Right renal cortex interstitium (tissue), 3 donors: ENCODE measurements at places on chromosomes 2 and 18.

- no peak for DNase-seq
Measured at GRCh38 chr2:45649462-45649857, 2.0 kb upstream of the PRKCE start.

- no peak for DNase-seq
Measured at GRCh38 chr2:54417577-54417976, 38.5 kb upstream of the SPTBN1 start.

- no peak for DNase-seq
Measured at GRCh38 chr2:190674966-190675650, 26.2 kb downstream of the NAB1 start.

GRCh38 chr18:75377258-75377657, 50.2 kb downstream of the SMIM21 start:
- no peak for DNase-seq

- no peak for DNase-seq
Measured at GRCh38 chr2:100063459-100063953, 78.9 kb downstream of the AFF3 start.

DNA sequence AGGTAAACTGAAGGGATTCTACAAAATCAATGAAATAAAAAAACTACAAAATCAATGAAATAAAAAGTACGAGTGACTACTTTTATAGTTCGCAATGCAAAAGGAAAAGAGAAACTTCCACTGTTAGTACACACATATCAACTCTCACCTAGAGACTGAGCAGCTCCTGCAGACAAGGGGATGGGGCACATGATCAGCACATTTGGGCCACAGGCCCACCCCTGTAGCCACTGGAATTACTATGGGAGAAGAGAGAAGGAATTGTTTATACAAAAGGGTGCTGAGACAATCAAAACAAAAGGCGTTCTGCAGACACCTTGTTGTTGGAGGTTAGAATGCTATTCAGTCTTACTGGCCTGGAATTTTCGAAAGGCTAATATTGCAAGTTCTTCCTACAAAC, 34.7 kb upstream of the CD226 start:
- DNase-seq: no peak

GRCh38 chr2:4445821-4446220, 742.4 kb downstream of the DCDC2C start:
- DNase-seq: no peak

- DNase-seq: no peak
Measured at GRCh38 chr2:71071681-71072398, 3.4 kb downstream of the NAGK start.

DNA sequence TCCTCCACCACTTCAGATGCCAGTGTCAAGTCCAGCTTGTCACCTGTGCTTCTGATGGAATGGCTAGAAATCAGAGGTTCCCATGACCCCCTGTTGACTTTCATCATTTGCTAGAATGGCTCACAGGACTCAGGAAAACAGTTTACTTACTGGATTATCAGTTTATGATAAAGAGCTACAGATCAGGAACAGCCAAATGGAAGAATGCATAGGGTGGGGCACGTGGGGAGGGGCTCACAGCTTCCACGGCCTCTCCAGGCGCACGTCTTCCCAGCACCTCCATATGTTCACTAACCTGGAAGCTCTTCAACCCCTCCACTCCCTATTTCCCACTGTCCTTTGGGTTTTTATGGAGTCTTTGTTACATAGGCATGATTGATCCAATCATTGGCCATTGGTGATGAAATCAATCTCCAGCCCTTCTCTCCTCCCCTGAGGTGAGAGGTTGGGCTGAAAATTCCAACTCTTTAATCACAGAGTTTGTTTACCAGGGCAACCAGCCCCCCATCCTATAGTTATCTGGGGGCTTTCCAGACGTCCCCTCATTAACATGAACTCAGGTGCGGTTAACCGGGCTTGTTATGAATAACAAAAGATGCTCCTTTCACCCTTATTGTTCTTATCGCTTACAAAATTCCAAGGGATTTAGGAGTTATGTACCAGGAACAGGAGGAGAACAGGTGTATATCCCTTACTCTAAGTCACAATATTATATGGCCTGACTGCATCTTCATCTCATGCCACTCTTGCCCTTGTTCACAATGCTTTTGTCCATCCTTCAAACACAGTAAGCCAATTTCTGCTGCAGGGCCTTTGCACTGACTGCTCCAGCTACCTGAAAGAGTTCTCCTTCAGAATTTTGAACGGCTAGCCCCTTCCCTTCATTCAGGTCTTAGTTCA, 35.2 kb downstream of the ANXA4 start:
- no peak for DNase-seq

- no peak for DNase-seq
Measured at GRCh38 chr2:7037340-7038333, 120.4 kb downstream of the RNF144A start.

- no peak for DNase-seq
Measured at GRCh38 chr2:36594849-36595248, 3.1 kb downstream of the FEZ2 start.

GRCh38 chr2:101710471-101711318, 13.2 kb downstream of the MAP4K4 start:
- no peak for DNase-seq

DNA sequence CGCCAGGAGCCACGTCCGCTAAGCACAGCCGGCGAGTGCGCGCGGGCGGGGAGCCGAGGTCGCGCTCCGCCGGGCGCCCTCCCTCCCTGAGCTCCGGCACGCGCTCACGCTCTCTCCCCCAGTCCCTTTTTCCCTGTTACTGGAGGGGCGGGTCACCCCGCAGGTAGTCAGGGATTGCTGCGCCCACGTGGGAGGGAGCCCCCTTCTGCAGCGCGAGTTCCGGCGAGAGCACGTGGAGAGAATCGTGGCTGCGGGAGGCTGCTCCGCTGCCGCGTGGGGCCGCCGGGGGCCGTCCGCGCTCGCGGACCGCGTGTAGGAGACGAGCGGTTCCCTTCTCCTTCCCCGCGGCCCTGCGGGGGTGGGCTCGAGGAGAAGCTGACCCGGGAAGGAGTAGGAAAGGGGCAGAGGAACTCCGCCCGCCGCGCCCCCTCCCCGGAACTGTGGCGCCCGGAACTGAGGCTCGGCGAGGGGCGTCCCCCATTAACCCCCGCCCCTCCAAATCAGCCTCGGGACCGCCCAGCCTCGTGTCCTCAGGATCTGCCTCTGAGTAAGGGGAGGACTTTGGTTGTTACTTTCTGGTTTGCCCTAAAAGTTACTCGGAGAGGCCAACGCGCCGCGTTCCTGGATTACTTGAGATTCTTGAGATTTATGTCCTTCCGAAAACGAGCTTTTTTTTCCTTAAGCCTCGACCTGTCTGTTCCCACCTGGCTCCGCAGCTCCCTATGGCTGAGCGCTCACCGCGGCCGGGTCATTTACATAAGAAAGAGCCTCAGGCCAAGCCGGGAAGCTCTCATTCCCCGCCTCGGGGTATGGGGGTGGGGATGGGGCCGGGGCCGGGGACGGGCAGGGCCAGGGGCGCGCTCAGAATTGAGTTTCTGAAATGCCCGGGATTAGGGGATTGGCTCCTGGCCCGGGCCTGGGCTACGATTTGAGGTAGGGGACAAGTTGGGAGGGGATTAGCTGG, 1.1 kb downstream of the HK2 start:
- DNase-seq: no peak

- DNase-seq: no peak
Measured at GRCh38 chr2:37871456-37872191, 53.5 kb upstream of the RMDN2 start.

GRCh38 chr2:109134741-109135358, 5.8 kb downstream of the SH3RF3 start:
- DNase-seq: no peak

DNA sequence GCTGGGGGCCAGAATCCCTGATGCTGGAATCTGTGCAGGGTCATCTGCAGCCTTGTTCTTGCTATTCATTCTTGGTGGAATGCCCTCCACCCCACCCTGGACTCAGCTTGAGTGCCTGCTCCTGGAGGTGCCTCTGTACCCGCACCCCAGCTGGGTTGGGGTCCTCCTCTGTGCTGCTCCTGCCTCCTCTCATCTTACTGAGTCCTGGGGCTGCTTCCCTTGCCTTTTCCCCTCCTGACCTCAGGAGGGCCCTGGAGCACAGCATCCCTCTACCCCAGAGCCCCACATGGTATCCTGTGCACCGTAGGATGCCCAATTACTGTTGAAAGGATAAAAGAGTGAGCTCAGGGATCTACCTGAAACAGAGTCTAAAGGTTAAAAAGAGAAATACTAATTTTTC, 81.6 kb downstream of the CIB4 start:
- no peak for DNase-seq

DNA sequence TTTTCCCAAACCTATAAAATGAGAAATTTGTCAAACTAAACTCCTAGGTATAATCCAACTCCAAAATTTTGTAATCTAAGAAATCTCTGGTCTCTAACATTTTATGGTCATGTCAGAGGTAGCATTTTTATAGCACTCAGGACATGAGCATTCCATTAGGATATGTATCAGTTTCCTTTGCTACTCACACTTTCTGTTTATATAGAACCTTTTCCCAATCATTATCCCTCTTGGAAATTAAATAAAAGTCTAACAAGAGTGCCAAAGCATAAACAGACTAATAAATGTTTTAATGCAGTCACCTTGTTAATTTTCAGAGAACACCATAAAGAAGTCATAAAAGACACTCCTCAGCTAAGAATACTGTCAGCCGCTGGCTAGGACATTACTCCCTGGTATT, 300.0 kb upstream of the CWC22 start:
- no peak for DNase-seq

GRCh38 chr2:163044114-163044513, 205.5 kb upstream of the KCNH7 start:
- no peak for DNase-seq

DNA sequence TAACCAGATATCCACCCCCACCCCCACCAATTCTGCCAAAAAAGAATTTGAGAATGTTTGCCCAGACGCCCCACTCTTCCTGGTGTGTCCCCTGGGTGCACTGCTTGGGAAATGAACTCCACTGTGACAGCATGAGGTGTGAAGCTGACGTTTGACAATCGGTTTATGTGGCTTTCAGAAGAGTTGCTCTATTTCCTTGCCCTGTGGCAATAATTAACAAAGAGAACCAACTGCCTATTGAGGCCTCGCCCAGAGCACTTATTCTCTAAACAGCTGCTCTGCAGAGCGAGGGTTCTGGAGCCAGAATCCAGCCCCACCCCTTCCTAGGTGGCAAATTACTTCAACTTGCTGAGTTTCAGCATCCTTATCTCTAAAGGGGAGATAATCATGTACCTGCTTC, 115.8 kb upstream of the SIX3 start:
- DNase-seq: no peak

GRCh38 chr2:155308367-155309009, 610.0 kb downstream of the KCNJ3 start:
- DNase-seq: no peak

GRCh38 chr2:149205143-149205542, 125.2 kb upstream of the LYPD6 start:
- DNase-seq: no peak

- DNase-seq: no peak
Measured at GRCh38 chr2:45156605-45157004, 147.4 kb upstream of the SIX2 start.

DNA sequence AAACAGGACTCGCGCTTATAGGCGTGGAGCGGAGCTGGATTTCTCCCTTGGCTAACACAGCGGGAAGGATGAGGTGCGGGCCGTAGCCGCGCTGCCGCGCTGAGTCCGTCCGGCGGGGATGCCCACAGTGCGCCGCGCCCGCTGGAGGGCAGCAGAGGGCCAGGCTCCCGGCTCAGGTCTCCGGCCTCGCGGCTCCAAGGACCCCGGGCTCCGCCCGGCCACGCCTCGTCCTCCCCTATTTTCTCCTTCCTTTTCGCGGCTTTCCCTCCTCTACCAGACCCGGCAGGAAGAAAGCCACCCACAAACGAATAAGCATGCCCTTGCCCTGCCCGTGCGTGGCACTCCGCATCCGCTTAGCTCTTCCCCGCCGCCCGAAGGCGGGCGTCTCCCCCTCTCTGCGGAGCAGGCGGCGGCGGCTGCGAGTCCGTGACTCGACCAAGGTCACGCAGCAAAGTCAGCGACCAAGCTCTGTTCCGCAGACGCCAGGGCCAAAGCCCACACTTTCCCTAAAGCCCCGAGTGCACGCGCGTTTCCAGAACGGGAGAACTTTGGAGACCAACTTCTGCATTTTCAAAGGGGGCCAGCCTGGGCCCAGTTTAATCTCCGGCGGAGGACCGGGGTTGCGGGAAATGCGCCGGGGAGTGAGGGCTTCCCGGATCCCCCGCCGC, 48.5 kb downstream of the KCNIP3 start:
- peak; percentile 73 for DNase-seq

DNA sequence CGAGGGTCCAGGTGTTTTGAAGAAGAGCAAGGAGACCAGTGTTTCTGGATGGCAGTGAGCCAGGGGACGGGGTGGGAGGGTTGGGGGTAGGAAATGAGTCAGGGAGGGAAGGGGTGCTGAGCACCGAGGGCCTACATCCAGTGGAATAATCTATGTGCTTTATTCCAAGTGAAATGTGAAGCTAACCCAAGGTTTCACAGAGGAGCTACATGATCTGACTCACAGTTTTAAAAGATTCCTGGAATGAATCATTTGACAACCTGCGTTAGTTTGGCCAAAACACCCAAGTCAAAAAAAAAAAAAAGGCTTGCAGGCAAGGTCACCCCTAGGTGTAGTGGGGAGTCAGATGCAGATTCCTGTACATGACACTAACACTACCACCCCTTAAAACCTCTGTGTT, 419.7 kb upstream of the MEX3C start:
- no peak for DNase-seq

- no peak for DNase-seq
Measured at GRCh38 chr2:231250698-231251097, 52.3 kb downstream of the ARMC9 start.

DNA sequence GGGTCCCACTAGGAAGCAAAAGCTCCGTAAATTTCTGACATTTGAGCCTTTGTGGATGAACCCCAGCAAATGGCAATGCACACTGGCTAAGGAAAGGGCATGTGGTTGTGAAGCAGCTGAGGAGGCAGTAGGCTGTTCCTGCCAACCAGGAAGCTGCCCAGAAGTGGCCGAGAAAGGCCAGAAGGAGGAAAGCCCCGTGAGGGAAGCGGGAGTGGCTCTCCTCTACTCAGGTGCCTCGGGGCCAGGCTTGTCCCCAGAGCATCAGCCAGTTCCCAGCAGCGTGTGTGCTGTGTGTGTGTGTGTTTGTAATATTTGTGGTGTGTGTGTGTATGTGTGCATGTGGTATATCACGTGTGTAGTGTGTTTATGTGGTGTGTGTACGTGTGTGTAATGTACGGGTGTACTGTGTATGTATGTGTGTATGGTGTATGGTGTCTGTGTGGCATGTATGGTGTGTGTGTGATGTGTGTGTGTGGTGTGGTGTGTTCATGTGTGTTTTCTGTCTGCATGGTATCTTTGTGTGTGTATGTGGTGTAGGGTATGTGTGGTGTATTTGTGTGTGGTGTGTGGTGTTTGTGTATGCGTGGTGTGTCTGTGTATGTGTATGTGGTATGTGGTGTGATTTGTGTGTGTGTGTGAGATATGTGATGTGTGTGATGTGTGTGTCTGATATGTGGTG, 90.6 kb downstream of the APOB start:
- DNase-seq: no peak

GRCh38 chr18:77254711-77255405, 5.2 kb downstream of the GALR1 start:
- DNase-seq: no peak
